Mucosa of descending colon (tissue), 3 donors: ENCODE measurements at places on chromosomes 2 and 18.

GRCh38 chr18:72375618-72376017 lies 168.5 kb downstream of the CBLN2 start:
- no peak for DNase-seq

DNA sequence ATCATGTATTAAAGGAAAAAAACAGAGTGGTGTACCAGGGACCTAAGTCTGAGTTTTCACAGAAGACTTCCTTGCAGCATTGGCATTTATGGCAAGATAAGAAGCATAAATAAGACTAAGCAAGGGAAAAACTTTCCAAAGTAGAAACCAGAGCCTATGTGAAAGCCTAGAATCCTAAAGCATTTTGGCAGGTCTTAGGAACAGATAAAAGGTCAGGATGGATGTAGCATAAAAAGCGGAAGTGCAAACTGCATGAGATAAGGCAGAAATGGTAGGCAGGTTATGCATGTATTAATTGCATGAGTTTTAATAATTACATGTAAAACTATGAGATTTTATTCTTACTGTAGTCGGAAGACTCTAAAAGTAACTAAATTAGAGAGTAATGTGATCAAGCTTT lies 596.5 kb downstream of the SUCLG1 start:
- DNase-seq: no peak

DNA sequence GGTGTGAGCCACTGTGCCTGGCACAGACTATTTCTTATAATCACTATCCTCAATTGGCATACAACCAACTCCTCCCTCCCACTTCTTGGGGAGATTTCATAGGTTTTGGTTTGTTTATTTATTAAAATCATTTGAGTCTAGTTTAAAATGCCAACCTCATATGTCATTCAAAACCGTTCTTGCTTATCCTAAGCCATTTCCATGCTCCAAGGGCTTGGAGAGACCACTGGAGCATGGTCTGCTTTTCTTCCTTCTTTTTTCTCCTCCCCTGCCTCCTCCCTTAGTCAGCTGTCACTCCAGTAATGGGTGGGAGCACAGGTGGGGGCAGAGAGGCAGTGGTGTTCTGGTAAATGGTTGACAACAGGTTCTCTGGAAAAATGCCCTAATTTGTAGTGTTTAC lies 20.4 kb upstream of the KCNS3 start:
- DNase-seq: no peak

DNA sequence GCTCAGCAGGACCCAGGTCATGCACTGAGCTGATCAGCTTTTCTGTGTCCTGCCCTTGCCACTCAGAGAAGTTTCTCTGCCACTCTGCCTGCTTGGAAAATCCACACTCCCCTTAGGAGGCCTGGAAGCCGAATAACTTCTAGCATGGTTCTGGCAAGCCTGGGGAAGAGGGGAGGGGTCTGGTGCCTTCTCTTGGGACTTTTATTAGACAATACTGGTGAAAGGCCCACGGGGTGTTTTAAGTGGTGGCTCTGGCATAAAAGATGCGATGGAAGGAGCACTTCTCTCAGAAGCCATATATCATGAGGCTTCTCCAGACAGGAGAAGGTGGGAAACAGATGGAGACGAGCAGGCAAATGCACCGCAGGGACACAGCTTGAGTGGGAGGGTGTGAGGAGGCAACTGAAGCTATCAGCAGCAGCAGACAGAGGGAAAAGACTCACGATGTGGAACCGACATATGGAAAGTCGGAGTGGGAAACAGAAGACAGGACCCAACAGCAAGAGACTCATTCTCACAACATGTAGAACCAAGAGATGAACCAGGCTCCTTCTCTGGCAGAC lies 141.8 kb upstream of the CTNNA2 start:
- DNase-seq: no peak

GRCh38 chr2:224711859-224712665 lies 4.1 kb downstream of the CCDC195 start:
- no peak for DNase-seq

DNA sequence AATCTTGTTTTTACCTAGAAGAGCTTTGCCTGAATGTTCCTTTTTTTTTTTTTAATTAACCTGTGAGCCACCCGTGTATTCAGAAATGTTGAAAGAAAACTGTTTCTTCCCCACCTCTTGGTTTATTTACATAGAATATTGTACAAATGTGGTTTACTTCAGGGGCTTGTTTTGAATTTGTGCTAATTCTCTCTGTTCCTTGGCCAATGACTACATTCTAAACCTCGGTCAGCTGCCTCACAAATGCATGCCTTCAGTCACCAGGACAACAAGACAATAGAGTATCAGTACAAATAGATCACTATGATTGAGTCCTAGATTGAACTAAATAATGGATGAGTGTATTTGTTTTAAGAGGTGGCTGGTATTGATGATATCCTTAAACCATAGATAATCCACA lies 36.0 kb downstream of the AGFG1 start:
- no peak for DNase-seq

GRCh38 chr18:79321625-79322405 lies 73.9 kb upstream of the NFATC1 start:
- DNase-seq: no peak

GRCh38 chr18:47926101-47926850 lies 4.2 kb downstream of the SMAD2 start:
- DNase-seq: no peak

GRCh38 chr2:204655101-204655500 lies 109.8 kb downstream of the PARD3B start:
- no peak for DNase-seq

GRCh38 chr2:23135481-23136100 lies 249.4 kb upstream of the KLHL29 start:
- no peak for DNase-seq

DNA sequence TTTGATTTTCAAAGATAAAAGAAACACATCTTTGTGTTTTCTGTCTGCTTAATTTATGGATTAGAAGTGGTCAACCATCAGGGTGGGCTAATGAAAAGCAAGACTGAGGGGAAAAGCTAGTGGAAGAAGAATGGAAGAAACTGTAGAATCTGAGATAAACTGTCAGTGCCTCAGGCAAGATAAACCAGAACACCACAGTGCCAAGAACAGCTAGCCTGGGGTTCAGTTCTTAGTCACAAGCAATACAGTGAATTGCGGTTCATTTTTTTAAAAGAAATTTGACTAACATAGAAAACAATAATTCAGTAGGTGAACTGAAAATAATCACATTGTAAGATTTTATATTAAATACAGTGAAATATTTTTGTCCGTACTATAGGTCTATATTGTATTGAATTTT lies 22.0 kb upstream of the LNPK start:
- DNase-seq: no peak

DNA sequence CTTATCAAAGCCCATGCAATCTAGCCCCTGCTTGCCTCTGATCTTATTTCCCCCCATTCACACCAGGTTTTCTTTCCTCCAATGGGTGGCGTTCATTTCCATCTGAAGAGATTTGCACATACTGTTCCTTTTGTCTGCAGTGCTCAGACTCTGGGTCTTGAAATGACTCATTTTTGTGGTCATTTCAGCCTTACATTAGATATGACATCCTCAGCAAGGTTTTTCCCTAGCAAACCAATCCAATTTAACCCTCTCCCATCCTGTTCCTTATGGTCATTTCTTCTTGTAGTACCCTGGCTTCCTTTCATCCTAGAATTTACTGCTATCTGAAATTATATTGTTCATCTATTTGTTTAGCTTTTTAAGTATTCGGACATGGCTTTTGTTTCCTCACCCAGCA lies 42.5 kb upstream of the SCN1A start:
- DNase-seq: no peak

GRCh38 chr2:34159901-34160300 lies 560.8 kb upstream of the FAM98A start:
- no peak for DNase-seq

DNA sequence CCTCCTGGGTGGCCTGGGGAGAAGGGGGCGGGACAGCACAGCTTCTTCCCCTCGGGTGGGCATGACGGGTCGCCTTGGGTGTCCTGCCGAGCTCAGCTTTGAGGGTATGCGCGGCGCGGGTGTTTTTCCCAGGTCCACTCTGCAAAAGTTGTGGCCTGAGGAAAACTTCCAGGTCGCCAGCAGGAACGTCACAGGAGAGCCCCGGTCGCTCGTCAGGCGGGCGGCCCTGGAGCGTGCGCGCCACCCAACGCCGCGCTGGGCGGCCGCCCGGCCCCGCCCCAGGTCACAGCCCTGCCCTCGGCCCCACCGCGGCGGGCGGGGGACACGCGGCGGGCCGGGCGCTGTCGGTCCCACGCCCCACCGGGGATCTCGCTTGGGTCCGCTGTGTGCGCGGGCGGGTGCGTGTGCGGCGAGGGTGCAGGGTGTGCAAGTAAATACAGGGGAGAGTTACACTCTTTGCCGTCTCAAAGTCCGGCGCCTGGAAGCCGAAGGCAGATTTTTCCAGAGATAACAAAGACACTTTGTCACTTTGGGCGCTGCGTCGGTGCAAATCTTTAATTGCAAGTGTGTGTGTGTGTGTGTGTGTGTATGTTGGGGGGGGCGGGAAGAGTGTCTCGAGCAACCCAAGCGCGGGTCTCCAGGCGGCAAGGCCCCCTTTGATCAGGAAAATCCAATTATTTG lies 616 bp upstream of the SP5 start:
- DNase-seq: peak; percentile 56

DNA sequence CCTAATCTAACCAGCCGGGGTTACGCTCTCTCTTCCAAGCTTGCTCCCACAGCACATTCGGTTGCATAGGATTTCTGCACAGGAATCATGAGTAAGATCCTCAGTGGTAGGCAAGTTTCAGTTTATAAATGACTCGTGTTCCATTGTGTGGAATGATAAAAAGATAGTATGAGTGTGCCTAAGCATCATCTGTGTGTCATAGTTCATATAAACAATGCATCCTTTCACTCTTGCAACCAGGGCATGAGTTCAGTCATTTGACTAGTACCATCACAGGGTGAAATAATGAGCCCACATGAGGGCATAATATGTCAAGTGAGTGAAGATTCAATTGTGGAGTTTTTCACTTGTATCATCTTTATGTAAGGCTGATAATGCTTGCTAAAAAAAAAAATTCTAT lies 417.1 kb upstream of the CDH2 start:
- no peak for DNase-seq

- no peak for DNase-seq
These were observed 146.0 kb upstream of the SH3BP4 start for GRCh38 chr2:234805836-234806235.

DNA sequence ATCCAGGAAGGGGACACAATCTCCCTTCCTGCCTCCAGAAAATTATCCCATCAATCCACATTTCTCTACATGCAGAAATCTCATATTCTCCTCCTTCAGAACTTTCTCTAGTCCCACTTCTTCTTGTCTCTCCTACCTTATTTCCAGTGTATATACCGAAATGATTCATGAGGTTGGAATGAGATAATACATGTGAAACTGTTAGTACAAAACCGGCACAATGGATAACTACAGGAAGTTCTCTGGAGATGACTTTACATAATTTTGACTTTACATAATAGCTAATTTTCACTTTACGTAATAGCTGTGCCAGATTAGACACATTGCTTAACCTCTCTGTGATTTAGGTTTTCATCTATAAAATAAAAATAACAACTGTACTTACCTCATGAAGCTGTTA lies 801.3 kb downstream of the ERBB4 start:
- no peak for DNase-seq

- no peak for DNase-seq
These were observed 5.8 kb downstream of the ANKRD53 start for GRCh38 chr2:70984228-70984575.

GRCh38 chr2:109242654-109243331 lies 113.8 kb downstream of the SH3RF3 start:
- no peak for DNase-seq

GRCh38 chr2:84914334-84914733 lies 8.9 kb downstream of the TMSB10 start:
- DNase-seq: no peak

DNA sequence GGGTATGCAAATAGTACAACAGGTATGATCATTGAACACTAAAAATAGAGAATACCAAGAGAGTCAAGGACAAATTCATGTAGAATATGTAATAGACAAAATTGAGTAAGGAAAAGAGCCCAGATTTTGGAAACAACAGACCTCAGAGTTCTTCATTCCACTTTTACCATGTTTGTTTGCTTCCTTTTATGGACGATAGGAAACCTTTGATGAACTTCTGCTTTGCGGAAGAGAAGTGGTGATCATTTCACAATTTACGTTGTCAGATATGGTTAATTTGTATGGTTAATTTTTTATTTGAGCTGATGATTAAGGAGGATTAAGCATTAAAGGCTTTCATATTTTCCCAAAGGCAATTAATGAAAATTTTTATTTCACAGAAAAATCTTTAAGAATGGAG lies 16.3 kb downstream of the MARCHF7 start:
- no peak for DNase-seq

- no peak for DNase-seq
These were observed 265.5 kb downstream of the SRBD1 start for GRCh38 chr2:45345331-45346234.

DNA sequence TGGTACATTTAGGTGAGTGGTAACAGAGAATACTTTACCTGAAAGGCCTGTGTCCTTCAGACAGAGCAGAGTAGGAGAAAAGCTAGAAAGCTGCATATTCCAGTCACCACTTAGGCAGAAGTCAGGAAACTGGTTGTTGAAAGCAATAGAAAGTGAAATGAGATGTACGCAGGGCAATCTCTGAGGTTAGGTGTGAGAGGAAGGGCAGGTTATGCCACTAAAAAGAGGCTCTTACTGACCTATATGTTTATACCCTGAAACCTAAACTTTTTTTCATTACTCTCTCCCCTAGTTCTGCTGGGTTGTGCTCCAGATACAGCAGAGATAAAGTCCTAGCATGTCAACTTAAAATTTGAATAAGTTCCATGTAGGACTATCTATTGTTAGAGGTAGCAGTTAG lies 93.5 kb downstream of the COX7A2L start:
- no peak for DNase-seq

- DNase-seq: peak; percentile 69
These were observed 7.4 kb downstream of the NFATC1 start for GRCh38 chr18:79402977-79403722.

DNA sequence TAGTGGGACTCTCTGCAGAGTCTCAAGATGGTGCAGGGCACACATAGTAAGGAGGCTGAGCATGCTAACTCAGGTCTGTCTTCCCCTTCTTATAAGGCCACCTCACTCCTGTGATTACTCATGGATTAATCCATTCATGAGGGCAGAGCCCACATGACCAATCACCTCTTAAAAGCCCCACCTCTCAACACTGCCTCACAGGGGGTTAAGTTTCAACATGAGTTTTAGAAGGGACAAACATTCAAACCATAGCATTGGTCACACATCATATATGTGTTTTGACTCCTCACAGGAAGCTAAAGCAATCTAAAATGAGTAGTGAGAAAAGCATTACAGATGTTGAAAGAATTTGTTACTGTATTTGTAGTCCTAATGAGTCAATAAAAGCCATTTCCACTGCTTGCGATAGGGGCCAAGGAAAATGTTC lies 57.5 kb downstream of the DTNA start:
- DNase-seq: no peak
